ENCODE measurements at places on chromosomes 1 and 21.

- no peak for DNase-seq
These were observed 90.4 kb downstream of the KIF26B start for GRCh38 chr1:245245021-245245667.

- DNase-seq = no peak
These were observed 148.6 kb upstream of the HOOK1 start for GRCh38 chr1:59666106-59666505.

GRCh38 chr21:42674351-42674940 is 21.0 kb downstream of the PDE9A start:
- DNase-seq = no peak

- DNase-seq = no peak
These were observed 198.6 kb downstream of the PTPRC start for GRCh38 chr1:198837278-198838021.

- DNase-seq = no peak
These were observed 22.8 kb upstream of the ARHGEF16 start for GRCh38 chr1:3431686-3432085.

GRCh38 chr1:11654939-11655808 is 497 bp downstream of the FBXO44 start:
- no peak for DNase-seq

GRCh38 chr1:56423716-56424115 is 155.6 kb downstream of the PLPP3 start:
- DNase-seq = no peak

DNA sequence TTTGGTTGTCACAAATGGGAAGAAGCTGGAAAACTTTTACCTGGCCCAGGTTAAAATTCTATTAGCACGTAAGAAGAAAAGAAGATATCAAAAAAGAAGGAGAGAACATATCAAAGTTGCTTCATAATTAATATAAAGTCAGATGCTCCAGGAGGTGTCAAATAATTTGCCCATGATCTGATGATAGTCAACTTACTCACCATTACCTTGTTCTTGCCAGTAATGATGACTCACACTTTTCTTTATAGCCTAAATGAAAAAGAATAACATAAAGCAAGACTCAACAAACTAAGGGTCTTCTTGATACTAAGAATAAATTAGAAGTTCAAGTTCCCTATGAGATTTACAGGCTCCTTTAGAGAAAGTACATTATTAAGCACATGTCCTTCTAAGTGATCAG is 580.4 kb downstream of the TTLL7 start:
- no peak for DNase-seq

DNA sequence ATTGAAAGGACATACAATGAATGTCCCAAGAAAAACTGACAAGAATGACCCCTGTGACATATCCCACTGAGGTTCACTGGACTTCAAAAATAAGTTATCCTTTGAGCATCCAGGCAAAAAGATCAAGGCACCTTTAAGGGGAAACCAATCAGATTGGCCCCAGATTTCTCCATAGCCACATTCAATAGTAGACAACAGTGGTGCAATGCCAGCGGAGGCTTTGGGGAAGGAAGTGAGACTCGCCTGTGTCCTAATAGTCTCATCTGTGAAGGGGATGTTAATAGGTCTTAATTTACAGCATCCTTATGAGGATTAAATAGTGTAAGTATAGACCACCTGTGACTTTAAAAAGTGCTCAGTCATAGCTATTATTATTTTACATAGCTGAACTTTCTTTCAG is 21.5 kb downstream of the RPL5 start:
- peak; percentile 11 for DNase-seq

DNA sequence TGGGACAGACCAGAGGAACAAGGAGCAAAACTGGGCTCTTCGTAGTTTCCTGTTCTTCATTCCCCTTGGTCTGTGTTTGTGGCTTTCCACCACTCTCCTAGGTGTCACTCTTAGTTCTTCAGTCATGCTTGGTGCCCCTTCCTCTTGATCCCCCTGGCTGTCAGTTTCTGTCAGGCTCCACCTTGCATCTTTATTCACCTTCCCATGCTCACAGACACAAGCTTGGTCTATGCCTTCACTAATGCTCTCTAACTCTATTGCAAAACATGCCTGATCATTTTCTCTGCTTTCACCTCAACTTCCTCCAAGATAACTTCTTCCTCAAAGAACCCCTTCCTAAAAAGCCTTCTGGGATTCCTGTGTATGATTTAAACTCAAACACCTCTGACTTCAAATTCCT is 122.9 kb downstream of the GLUL start:
- DNase-seq = no peak

DNA sequence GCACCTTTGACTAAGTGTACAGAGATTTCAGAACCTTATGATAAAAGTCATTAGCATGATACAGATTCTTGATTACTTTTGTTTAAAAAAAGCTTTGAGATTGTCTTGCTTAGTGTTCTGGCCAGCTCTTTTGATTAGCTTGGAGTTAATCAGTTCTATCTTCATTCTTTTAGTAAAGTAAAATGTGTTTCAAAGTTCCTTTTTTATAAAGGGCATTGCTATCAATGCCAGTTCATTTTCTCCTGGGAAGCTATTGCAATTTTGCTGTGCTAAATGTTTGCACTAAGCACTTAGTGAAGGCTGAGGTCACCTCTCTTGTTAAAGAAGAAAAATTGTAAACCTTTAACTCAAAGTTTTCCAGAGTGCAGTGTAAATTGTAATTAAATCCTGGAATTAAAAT is 946.7 kb upstream of the TMPRSS15 start:
- no peak for DNase-seq

- no peak for DNase-seq
These were observed 172.8 kb downstream of the MATN1 start for GRCh38 chr1:30550365-30551220.

- no peak for DNase-seq
These were observed 61.6 kb upstream of the ADARB1 start for GRCh38 chr21:45012662-45013259.

GRCh38 chr1:103489935-103490334 is 35.6 kb upstream of the RNPC3 start:
- no peak for DNase-seq

- DNase-seq = no peak
These were observed 149.2 kb downstream of the NCAM2 start for GRCh38 chr21:21147374-21147745.

DNA sequence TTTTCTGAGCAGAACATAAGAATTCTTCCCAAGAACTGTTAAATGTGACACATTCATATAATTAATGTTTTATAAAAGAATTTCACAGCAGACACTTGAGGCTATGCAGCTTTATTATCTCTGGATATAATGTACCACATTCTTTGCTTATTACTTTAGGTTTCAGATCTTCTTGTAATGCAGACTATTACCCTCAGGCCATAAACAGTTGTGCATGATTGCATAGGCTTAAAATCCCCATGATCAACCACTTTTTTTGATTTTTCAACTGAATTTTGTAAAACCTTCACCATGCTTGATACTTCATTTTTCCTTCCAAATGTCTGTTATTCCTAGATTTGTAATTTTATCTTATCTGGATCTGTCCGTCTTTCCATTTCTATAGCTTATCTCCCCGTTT is 1355.7 kb downstream of the BRINP3 start:
- no peak for DNase-seq

GRCh38 chr1:198174297-198174696 is 17.5 kb downstream of the NEK7 start:
- DNase-seq = peak; percentile 14

- DNase-seq = no peak
These were observed 21.7 kb upstream of the ZBTB21 start for GRCh38 chr21:42031816-42032215.

GRCh38 chr21:42175110-42175710 is 43.7 kb upstream of the ABCG1 start:
- DNase-seq = no peak

- no peak for DNase-seq
These were observed 100.2 kb downstream of the SMYD2 start for GRCh38 chr1:214380986-214381695.

DNA sequence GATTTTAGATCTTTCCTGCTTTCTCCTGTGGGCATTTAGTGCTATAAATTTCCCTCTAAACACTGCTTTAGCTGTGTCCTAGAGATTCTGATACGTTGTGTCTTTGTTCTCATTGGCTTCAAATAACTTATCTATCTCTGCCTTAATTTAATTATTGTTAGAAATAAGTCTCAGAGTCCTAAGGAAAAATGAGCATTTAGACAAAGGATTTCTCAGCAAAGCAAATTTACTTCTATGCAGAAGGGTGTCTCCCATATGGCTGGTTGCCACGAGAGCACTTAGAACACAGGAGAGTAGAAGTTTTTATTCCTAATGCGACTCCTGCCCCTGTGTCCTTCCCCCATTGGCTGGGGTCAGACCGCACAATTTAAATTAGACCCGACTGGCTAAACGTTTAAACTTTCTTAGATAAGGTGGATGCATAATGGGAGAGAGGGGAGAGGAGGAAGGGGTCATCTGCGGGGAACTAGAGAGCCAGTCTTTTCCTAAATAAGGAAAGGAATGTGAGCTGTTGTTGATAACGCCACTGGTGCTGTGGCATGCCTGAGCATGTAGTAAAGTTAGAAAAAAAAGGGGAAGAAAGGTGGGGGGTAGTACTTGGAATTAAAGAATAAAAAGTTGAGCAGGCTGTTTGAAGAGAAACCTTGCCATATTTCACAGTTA is 170.2 kb downstream of the DYRK1A start:
- DNase-seq = no peak

DNA sequence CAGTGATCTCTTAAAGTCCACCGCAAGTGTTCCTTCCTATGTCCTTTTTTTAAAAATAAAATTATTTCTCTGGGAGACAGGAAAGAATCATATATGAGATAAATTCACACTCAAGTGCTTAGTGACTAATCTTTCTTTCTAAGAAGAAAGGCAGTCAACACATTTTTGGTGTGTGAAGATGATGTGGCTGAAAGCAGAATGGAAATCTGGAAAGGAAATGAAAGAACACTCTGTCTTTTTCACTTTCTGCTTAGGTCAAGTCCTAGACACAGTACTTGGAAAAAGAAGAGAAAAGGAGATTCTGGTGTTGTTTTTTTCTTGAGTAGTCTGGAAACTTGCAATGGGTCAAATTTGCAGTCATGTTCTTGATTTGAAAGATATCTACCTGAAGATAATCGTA is 45.5 kb upstream of the PRRX1 start:
- DNase-seq = no peak

DNA sequence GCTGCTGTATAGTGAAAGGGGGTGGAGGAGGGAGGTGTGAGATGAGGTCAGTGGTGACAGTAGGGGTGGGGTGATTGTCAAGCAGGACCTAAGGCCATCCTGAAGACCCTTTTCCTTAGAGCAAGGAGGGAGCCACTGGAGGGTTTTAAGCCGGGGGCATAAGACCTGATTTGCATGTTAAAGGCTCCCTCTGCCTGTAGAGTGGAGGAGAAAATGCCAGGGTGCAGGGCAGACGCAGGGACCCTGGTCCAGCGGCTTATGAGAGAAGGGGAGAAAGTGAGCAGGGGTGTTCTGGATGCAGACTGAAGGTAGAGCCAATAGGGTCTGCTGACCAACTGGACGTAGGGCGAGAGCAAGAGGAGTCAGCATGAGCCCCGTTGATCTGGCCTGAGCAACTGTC is 154.1 kb downstream of the TRABD2B start:
- DNase-seq = no peak

GRCh38 chr1:60461925-60462595 is 388.5 kb upstream of the C1orf87 start:
- no peak for DNase-seq

DNA sequence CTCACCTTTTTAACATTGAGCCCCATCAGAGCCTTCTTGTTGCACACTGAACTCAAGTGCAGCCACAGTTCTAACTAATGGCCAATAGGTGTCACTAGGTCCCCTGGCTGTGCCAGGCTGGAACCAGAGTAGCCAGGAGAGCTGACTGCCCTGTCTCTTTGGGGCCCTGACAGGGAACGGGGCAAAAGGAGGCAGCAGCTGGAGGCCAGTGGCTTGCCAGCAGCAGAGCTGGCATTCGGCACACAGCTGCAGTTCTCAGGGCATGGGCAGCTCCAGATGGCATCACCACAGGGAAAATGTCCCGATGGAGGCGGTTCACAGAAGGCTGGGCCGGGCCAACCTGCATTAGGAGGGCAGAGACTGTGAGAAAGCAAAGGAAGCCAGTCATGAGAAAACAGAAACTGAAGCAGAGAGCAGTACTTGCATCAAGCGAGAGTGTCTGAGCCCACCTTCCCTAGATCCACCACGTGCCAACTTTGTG is 188.6 kb downstream of the FCRL5 start:
- no peak for DNase-seq

DNA sequence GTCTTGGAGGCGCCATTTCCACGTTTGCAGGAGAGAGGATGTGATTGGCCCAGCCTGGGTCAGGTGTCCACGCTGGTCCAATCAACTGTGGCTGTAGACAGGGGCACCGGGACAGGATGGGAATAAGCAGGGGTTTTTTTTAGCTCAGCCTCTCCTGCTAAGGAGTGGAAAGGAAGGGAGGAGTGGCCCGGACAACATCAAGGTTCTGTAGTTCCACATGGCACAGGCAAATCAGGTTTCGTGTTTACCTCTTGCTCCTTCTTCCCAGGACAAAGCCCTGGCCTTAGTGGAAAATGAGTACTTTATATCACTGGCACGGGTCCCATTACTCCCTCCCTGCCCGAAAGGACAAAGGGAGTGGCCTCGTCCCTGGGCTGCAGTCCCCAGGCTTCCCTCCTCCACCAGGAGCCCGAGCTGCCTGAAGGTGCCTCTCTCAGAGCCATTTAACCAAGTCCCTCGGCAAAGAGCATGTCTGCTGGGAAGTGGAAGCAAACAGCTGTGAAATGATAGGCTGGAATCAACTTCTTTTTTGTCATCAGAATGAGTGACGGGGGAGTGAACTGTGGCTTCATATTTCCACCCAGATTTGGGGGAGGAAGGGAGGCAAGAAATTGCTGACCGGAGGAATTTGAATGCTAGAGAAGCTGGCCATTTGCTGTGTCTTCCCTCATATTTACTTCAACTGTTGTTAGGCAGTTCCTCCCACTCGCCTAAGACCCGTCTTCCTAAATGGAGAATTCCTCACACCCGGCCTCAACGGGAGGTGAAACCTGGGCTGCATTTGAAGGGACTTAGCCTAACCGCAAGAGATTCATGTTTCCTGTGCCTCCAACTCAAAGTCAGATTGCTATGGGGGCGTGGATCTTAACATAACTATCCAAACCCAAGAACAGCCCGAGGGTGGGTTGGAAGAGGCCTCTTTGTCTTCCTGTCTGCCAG is 84.9 kb upstream of the SLC44A3 start:
- no peak for DNase-seq

DNA sequence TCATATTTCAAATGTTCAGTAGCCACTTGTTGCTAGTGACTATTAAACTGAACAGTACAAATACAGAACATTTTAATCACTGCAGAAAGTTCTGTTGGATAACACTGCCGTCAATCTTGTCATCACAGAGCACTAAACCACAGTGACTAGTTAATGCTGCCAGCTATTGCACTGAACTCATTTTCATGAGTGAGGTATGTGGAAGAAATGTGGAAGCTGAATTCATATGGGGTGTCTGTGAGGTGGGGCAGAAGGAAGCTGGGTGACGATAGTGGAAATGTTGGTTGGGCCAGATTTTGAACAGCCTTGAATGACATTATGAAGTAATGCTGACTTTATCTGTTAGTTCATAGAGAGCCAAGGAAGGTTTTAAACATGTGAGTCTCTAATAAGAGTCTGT is 49.6 kb downstream of the OSBPL9 start:
- no peak for DNase-seq

Data from CD4-positive, alpha-beta T cell treated with Interferon gamma for 1 hour (primary cell).